ENCODE measurements at places on chromosomes 1 and 21.

DNA sequence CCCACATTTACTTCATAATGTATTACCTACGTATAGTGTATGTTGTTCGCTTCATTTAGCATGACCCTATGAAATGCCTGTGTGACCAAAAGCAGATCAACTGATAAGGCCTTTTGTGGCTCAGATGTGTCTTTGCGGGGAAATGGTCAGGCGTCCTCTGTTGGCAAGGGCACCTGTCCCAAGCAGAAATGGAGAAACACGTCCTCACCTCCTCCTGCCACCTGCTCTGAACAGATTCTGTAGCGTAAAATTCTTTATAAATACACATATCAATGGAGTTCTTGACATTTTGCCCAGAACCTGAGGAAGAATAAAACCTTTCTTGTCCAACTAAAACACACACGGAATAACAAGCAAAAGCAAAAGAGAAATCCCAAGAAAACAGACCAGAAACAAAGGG, 417.9 kb downstream of the KIF26B start:
- DNase-seq = no peak

GRCh38 chr1:55048453-55049270, 9.3 kb downstream of the PCSK9 start:
- no peak for DNase-seq

GRCh38 chr1:1373051-1373814, 1.8 kb downstream of the AURKAIP1 start:
- DNase-seq = no peak

- DNase-seq = no peak
These were observed 17.6 kb downstream of the ACADM start for GRCh38 chr1:75742047-75742625.

- no peak for DNase-seq
These were observed 17.1 kb upstream of the PROK1 start for GRCh38 chr1:110433803-110434202.

DNA sequence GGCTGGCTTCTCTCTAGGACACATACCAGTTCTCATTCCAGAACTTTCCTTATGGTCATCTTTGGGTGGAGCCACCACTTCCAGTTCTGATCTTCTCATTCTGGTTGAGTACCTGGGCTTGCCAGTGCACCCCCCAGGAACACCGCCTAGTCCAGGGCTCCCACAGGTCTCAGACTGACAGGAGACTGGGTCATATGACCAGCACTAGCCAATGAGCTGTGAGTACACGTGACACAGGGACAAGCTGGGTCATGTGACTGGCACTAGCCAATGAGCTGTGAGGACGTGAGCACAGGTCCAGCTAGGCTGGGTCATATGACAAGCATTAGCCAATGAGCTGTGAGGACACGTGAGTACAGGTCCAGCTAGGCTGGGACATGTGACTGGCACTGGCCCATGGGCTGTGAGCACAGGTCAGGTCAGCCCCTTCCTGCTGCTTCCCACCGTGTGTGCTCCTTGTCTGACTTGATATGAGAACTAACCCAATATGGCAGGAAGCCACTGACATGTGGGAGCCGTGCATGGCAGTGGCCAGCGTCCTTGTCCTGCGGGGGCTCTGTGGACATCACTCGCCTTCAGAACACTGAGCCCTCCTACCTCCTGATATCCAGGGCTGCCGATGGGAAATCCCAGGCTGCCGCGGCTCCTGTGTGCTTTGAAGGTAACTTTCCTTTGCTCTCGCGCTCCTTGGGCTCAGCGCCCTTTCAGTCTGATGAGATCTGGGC, 22.7 kb downstream of the KRTAP10-1 start:
- no peak for DNase-seq

Data from activated CD8-positive, alpha-beta memory T cell treated with anti-CD3 and anti-CD28 coated beads for 1 hour (primary cell).